ENCODE measurements at places on chromosomes 12 and 14. TPM values are rescaled to one million over a fixed set of nuclear protein-coding genes. Genes with fewer than 3 reads are reported as not detected.

The CD4 gene
- not detected for total RNA-seq

GRCh38 chr12:127656266-127656665 lies 610.7 kb upstream of the TMEM132C start:
- no peak for DNase-seq

- no peak for DNase-seq
These were observed 90.0 kb upstream of the USP15 start for GRCh38 chr12:62170241-62170640.

DNA sequence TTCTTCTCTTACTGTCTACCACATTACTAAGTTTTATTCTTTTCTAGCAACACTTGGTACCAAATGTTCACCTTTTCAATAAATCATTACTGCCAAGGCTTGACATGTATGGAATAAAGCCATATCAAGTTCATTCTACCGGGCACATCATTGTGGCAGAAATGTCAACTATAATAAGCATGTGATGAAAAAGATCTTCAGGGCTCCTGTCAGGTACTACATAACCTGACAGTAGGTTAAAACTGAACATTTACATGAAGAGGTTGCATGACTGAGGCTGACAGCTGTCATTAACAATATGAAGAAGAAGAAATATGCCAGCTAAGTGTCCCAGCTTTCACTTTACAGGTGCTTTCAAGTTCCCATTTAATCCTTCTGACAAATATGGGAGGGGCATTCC lies 178.9 kb downstream of the KCNH5 start:
- DNase-seq, result no peak

GRCh38 chr14:31835049-31835448 lies 242.1 kb upstream of the ARHGAP5 start:
- peak; percentile 13 for DNase-seq

GRCh38 chr12:51082561-51083125 lies 753 bp downstream of the CSRNP2 start:
- peak; percentile 31 for DNase-seq

DNA sequence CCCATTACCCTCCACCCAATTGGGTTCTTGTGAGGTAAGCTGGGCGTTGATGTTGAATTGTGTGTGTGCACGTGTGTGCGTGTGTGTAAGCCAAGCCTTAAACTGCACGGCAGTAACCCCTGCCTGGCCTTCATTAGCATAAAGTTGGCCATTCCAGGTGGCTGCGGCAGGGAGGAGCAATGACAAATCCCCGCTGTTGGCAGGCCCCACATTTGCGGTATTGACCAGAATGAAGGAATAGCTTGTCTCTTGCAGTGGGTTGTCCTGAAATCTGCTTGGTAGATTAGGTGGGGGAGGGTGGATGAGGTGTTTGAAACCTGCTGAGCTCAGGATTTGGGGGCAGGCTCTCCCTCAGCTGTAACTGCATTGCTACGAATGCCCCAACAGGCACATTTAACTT lies 7.3 kb downstream of the VSX2 start:
- DNase-seq, result no peak

The OLR1 gene
- total RNA-seq, result 0.25 TPM

DNA sequence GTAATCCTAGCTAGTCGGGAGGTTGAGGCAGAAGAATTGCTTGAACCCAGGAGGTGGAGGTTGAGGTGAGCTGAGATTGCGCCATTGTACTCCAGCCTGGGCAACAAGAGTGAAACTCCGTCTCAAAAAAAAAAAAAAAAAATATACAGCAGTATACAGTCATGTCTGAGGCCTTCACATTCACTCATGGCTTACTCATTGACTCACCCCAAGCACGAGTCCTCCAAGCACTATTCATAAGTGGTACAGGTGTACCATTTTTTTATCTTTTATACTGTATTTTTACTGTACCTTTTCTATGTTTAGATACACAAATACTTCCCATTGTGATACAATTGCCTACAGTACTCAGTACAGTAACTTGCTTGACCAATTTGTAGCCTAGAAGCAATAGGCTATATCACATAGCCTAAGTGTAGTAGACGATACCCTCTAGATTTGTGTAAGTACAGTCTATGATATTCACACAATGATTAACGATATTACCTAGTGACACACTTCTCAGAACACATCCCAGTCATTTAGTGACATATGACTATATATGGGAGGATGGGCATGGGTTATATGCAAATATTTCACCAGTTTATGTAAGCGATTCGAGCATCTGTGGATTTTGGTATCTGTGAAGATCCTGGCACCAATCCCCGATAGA lies 12.2 kb downstream of the LLPH start:
- DNase-seq, result no peak
